Hindlimb muscle (tissue), 1 donor: ENCODE measurements at places on chromosomes 7 and 10.

DNA sequence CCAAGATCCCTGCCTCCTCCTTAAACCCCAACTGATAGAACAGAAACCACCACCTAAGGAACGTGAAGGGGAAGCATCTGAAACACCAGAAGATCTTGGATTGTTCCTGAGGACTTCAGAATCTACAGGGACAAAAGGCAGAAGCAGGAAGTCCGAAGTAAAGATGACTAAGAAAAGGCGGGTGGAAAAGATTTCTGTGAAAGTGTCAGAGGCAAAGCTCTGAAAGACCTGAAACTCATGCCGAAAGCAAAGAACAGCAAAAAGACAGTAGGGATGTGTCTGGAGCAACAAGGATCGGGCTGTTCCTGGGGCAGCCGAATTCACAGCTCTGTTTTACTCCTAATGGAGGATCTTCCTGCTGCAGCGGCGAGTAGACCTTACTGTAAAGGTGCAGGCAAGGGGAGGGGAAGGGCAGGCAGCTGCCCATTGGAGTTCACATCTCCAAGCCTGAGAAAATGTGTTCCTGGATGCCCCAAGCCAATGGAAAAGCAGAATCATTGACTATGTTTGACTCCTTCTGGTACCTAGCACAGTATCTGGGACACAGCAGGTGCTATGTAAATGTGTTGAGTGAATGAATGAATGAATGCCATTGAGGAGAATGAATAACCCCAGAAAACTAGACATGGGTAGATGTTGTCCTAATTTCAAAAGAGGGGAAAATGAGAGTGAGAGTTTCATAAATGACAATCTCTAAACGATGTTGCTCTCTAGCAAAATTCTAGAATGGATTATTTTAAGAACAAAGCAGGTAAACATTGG lies 40.4 kb downstream of the PDIA4 start:
- no peak for DNase-seq

GRCh38 chr10:93471110-93471651 lies 11.0 kb downstream of the MYOF start:
- DNase-seq: no peak

- DNase-seq: no peak
These were observed 262.5 kb upstream of the PPP2R2D start for GRCh38 chr10:131638049-131638879.

GRCh38 chr7:82789883-82790609 lies 346.5 kb upstream of the CACNA2D1 start:
- DNase-seq: no peak

GRCh38 chr10:60942788-60943315 lies 1.1 kb downstream of the RHOBTB1 start:
- DNase-seq: peak; percentile 62

DNA sequence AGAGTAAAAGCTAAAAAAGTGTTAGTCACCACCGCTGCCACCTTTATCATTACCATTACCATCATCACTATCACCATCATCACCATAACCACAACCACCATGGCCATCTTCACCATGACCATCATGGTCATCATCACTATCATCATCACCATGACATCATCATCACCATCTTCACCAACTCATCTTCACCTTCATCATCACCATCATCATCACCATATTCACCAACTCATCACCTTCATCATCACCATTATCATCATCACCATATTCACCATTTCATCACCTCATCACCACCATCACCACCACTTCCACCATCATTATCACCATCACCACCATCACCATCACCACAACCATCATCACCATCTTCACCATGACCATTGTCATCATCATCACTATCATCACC lies 46.5 kb upstream of the PDGFA start:
- no peak for DNase-seq

DNA sequence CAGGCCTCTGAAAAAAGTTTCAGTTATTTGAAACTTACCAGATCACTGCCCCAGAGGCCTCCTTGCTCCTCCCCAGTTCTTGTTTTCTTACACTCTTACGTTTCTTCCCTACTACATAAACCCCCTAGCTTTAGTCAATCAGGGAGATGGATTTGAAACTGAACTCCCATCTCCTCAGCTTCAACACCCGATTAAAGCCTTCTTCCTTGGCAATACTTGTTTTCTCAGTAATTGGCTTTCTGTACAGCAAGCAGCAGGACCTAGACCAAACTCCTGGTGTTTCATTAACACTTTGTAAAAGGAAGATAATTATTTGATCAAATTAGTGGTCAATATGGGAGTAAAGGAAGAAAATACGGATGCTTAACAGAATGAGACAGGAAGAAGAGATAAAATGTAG lies 870.4 kb downstream of the PCDH15 start:
- DNase-seq: no peak

DNA sequence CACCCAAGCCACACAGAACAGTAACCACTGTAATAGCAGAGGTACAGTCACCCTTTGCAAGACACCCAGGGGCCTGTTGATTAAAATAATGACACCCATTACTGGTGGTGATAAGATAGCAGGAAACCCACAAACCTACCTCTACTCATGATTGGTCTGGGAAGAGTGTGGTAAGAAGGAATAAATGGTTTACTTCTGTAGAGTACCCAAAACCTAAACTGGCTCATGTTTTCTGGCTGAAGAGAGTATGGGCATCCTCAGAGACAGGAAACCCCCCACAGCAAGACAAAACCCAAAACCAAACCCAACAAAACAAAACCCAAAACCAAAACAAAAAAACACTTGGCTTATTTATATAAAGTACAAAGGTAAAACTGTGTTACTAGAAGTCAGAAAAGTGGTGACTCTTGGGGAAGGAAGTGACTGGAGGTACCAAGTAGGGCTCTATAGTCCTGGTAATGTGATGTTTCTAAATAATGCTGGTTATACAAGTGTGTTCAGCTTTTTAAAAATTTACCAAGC lies 15.5 kb upstream of the DNAJB12 start:
- no peak for DNase-seq

- DNase-seq: no peak
These were observed 9.1 kb downstream of the BMPR1A start for GRCh38 chr10:86765548-86765947.

GRCh38 chr7:130273081-130273932 lies 6.6 kb downstream of the CPA2 start:
- DNase-seq: peak; percentile 94

DNA sequence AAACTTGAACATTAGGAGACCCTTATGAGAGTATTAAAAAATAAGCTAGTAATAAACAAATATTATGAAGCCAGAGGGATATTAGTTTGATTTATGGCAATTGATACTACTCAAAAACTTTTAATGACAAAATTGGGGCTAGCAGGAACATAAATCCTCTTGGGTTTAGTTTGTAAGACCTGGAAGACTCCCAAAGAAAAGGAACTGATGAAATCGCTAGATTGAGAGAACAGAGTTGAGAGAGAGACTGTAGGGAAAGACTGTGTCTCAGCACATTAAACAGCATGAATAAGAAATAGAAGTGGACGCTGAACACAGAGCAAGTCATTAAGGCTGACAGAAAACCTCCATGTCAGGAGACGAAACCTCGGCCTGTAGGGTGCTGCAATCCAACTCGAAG lies 56.4 kb downstream of the ICA1 start:
- DNase-seq: no peak

GRCh38 chr7:107660381-107661080 lies at the start of gene SLC26A4:
Gene SLC26A4 (plus strand): TSS chr7:107660828. CDS start chr7:107661642, 814 bp downstream.
- DNase-seq: no peak

GRCh38 chr7:37382546-37383088 lies 66.0 kb downstream of the ELMO1 start:
- DNase-seq: no peak

DNA sequence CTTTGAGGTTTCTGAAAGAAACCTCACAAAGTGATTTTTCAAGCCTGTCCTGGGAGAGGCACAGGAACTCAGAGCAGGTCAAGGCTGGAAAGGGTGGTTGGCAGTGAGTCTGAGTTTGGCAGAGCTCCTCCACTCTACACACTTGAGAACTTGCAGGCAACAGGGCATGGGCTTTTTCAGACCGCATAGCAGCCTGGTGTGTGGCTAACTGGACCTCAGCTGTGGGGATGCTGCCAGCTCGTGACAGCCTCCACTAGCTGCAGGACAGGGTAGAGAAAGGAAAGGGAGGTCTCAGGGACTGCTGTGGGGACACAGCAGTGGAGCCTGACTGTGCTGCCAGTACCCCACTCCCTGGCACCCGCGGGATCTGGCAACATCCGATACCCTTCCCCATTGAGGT lies 2.6 kb downstream of the CDHR1 start:
- DNase-seq: no peak

DNA sequence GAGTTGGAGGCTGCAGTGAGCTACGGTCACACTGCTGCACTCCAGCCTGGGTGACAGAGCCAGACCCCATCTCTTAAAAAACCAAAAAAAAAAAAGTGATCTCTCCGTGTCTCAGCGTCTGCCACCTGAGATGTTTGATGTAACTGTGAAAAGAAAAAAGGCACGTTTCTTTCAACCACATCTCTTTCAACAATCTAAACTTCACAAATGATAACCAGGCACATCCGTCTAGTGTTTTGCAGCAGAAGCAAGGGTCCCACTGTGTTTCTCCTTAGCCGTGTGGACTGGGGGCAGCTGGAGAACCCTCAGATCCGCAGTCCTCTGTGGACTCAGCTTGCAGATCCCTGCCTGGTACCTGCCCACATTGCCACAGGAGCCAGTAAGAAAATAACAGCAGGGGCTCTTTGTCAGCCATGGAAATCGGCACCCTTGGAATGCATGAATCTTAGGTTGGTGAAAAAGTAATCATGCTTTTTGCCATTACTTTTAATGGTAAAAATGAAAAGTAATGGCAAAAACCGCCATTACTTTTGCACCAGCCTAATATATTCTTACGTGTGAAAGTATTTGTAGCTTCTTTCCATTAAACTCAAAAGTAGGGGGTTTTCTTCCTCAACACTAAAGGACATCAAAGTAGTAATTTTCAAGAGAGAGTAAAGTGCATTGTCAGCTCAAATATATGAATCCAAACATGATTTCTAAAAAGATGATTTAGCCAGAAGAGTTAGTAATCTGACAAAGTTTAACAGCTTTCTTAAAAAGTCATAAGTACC lies 276.5 kb downstream of the CCDC3 start:
- DNase-seq: no peak

GRCh38 chr7:83936056-83936708 lies 258.4 kb downstream of the SEMA3A start:
- peak; percentile 71 for DNase-seq

- no peak for DNase-seq
These were observed 71.0 kb downstream of the SVOPL start for GRCh38 chr7:138630059-138630610.

DNA sequence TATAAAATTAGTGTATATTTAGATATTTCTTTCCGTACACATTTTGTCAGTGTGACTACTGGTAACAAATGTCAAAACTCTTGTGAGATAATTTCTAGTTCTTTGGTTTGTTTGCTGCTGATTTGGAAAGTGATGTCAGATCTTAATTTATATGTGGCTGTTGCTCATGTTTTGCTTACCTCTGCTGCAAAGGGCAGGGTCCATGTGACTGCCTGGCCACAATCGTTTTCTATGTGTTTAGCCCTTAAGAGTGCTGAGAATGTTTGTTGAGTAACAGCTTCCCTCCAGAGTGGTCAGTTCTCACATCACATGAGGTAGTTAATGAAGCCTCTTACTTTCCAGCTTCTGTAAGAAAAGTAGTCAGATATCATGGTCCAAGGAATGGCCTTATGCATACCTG lies 4.2 kb downstream of the NRBF2 start:
- no peak for DNase-seq

- DNase-seq: no peak
These were observed 9.7 kb upstream of the RASSF4 start for GRCh38 chr10:44949915-44950314.

GRCh38 chr10:124233546-124234138 lies 140.2 kb upstream of the CHST15 start:
- DNase-seq: no peak

GRCh38 chr7:142836426-142836825 lies 18.4 kb upstream of the EPHB6 start:
- DNase-seq: no peak

- peak; percentile 42 for DNase-seq
These were observed 119.4 kb downstream of the ST7 start for GRCh38 chr7:117072620-117073118.

DNA sequence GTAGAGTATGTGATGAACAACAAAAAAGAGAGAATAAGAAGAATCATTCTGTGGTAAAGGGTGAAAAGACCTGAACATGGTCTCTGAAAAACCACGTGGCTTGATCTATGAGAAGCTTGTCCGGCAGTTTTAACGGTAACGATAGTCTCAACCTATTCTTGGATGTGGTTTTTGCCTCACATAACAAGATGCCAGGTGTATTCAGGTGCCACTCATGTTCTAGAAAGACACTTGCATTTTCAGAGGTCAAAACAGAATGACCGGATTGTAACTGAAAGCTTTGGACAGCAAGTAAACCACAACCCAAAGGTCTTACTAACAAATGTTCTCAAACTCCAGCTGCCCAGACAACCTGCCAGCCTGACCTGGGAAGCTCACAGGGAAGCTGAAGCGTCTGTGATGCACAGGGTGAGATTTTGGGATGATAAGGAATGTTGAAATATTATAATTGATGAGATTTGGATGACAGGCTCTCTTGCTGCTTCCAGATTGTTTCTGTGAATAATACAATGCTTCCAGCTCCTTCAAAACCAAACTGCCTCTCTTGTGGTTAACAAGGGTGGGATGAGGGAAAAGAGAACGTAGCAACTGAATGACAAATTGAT lies 137.4 kb upstream of the GRB10 start:
- DNase-seq: no peak

- no peak for DNase-seq
These were observed 154.0 kb upstream of the C7orf33 start for GRCh38 chr7:148436571-148436970.

DNA sequence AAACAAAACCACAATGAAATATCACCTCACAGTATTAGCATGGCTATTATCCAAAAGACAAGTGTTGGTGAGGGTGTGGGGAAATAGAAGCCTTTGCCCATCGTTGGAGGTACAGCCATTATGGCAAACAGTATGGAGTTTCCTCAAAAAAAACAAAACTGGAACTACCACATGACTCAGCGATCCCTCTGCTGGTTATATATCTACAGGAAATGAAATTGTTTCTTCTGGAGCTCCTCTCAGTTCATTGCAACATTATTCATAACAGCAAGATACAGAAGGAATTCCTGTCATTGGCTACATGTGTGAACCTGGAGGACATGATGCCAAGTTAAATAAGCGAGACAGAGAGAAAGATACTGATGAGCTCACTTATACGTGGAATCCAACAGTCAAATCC lies 2.4 kb upstream of the UBE3C start:
- DNase-seq: peak; percentile 4

DNA sequence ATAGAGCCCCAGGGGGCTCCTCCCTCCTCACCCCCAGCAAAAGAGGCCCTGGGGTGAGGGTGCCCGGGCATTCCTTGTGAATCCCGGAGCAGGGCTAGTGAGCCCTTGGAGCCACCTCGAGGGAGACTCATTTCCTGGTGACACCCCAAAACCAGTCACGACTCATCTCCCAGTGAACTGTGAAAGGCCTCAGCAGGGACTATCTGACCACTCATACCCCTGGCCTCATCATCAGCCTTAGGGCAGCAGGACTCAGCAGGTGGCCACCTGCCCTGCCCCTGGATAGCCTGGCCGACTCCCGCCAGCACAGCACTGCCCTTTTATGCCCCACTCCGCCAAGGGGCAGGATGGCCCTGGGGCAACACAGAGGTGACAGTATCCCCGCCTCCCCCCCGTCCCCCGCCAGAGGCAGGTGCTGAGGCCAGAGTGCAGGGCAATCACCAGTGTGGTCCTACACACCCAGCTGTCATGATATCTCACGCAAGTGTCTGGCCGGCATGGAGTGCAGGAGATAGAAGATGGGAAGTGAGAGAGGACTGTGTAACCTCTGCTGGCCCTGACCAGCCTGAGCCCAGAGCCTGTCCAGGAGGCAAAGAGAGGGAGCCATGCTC lies 3.2 kb downstream of the SNCG start:
- DNase-seq: no peak

GRCh38 chr7:152677808-152678670 lies 2.1 kb upstream of the XRCC2 start:
- no peak for DNase-seq
